ENCODE measurements at places on chromosomes 6 and 20.

- no peak for DNase-seq
Measured at GRCh38 chr6:113876695-113877094, 19.6 kb downstream of the MARCKS start.

DNA sequence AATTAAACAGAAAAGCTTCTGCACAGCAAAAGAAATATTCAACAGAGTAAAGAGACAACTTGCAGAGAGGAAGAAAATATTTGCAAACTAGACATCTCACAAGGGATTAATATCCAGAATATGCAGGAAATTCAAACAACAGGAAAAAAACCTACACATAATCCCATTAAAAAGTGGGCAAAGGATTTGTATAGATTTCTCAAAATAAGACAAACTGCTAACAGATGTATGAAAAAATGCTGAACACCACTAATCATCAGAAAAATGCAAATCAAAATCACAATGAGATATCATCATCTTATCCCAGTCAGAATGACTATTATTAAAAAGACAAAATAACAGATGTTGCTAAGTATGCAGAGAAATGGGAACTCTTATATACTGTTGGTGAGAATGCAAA is 129.6 kb downstream of the SYNDIG1 start:
- DNase-seq, result no peak

GRCh38 chr6:170036916-170037315 is 254.0 kb downstream of the DLL1 start:
- peak; percentile 53 for DNase-seq

- DNase-seq, result no peak
Measured at GRCh38 chr6:20605581-20605980, 71.3 kb downstream of the CDKAL1 start.

GRCh38 chr6:31581434-31582229 is 592 bp downstream of the LTB start:
- no peak for DNase-seq

DNA sequence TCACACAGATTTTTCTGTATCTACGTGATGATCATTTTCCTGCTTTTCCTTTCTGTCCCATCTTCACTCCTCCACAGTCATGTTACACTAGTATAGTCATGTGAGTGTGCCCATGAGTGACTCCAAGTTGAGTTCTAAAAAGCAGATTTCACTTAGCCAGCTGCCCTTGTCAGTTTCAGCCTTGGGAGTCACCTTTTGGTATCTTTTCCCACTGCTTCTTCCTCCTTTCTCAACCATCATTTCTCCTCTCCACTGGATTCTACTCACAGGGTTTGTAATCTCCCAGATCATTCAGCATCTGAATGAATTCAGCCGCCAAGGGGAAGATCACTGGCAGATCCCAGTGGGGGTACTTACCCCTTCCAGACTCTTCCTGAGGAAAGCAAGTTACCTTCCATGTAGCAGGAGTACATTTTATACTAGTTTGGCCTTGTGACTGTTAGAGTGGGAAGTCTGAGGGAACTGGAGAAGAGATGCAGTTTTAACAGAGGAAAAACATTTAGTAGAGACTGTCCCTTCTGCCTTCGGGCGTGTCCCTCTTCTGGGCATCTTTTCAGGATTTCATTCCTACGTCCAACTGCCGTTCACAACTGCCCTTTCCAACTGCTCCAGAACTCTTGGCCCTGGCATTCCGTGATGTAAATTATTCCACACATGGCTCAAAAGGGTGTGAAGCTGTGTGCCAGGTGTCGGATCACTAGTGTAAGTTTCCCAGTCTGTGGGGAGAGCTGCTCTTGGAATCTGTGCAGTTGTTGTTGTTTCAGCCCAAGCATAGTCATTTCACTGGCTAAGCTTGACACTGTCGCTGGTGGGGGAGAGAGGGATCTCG is 38.9 kb downstream of the BICRAL start:
- DNase-seq, result no peak

- no peak for DNase-seq
Measured at GRCh38 chr6:27669295-27669623, 196.4 kb upstream of the ZNF184 start.

DNA sequence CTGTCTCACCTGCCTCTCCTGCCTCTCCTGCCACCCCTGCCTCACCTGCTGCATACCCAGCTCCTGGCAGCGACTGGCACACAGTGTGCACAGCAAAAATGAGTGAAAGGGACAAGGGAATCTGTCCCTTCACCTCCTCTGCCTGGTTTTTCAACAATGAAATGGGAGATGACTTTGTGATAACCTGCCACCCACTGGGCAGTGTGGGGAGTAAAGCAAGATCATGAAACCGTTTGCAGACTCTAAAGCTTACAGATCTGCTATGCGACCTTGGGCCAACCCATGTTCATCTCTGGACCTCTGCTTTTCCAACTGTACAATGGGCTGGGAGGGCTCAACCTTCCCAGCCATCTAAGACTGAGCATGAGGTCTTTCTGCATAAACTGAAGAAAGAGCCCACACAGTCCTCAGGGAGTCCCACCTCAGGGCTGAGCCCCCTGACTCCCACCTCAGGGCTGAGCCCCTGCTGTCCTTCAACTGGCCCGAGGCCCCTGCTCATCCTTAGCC is 81.1 kb downstream of the RIPOR3 start:
- DNase-seq, result no peak

DNA sequence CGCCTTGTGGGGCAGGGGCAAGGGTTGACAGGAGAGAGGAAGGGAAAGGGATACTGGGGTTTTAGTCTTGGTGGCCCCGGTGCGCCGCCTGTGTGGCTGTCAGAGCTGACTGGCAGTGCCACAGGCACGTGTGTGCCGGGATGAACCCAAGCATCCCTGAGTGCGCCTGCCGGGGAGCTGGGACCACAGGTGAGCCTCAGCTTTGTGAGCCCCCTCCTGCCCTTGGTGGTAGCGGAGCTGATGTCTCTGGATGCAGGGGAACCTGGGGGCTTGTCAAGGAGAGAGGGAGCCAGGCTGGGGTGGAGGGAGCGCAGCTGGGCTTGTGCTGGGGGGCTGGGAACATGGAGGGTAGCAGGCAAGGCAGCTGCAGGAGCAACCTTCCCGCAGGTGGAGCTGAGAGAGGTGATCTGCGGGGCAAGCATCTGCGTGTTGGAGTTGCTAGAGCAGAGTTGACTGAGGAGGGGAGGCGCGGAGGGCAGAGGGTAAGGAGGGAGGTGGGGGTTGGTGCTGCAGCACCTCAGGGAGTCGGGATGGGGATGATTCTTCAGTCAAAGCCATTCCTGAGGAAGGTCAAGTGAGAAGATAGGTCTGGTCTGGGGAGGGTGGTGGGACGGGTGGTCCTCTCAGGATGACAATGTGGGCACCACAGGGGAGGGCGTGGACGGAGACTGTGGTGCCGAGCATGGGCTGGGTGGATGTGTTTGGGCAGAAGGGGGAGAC is 28.1 kb downstream of the PYGB start:
- DNase-seq, result no peak

GRCh38 chr6:71289802-71290175 is 1.2 kb downstream of the OGFRL1 start:
- no peak for DNase-seq

- no peak for DNase-seq
Measured at GRCh38 chr6:163057260-163057659, 329.5 kb downstream of the PACRG start.

DNA sequence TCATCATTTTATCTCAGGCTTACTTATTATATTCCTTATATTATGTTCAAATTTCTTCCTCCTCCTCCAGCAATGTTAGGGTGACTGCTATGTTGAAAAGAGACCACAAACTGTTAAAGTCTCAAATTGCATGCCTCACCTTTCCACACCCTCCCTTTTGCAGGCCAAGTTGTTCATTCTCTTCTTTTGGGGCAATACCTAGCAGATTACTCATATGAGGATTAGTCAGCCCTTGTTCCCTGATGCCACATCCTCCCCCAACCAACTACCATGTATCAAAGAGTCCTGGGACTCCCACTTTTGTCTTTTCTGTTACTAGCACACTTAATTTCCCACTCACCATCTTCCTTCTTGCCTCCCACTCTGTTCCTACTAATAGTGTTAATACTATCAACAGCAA is 434.7 kb downstream of the BCKDHB start:
- no peak for DNase-seq

GRCh38 chr20:47762699-47763268 is 22.5 kb downstream of the SULF2 start:
- peak; percentile 73 for DNase-seq

DNA sequence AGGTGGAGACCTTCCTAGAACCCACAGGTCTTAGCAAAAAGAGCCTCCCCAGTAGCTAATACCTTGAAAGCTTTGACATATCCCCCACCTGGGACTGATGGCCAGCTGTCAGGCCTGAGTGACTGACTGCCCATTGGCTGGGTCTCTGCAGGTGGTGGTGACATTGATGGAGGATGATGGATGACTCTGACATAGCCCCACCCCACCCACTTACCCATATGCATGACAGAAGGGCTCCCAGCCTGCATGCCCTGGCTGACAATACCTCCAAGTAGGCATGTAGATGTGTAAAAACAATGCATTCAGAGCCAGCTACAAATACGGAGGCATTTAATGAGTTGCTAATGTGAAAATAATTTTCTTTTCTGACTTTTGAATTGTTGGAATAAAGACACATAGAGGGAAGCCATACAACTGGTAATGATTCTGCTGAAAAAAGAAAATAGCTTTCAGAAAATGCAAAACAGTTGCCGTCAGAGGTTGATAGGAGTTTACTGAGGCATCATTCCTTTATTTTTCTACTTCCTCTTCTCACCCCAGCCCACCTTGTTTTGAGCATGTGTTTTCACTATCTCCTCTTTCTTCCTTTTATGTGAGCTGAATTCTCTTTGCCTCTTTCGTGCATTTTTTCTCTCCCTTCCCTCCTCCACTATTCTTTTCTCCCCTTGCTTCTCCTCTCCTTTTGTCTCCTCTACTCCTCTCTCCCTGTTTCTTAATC is 70.6 kb downstream of the OLIG3 start:
- DNase-seq, result no peak

DNA sequence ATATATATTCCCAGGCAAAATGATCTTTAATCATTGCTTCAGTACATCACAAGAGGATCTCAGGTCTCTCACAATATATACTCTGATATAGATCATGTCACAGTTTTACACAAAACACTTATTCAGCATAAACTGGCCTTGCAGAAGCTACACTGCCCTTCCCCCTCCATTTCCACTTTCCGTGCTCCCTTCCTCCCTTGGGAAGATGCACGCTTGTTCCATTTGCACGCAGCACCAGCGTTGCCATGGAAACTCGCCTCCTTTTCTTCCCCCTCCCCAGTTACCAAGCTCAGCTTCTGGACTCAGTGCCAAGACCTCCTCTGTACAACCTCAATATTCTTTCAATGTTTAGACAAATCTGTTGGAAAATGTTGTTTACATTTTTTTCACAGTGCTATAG is 154.6 kb downstream of the RFPL4B start:
- DNase-seq, result no peak

DNA sequence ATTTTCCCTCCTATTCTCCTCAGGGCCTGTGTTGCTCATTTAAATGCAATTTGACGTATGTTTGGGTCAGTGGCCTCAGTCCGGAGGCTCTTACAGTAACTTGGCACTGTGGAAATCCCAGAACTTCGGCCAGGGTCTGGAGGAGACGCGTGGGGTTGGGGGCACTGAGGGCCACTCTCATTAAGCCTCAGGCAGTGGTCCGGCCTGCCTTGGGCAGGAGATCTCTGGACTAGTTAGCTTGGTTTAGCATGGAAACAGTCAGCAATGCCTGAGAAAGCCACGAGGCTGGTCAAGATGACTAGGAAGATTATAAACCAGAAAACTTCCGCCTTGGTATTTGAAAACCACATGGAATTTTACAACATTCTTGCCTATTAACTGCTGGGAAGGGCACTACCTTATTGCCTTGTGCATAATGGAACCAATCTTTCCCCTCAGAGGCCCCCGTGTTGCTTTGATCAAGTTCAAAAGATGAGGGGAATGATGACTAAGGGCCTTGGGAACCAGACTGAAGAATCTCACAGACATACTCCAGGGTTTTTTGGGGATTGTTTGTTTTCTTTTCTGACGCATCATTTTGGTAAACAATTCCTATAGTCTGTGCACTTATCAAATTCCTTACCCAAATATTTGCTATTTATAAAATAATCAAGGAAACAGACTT is 206.0 kb upstream of the PREP start:
- DNase-seq, result no peak

DNA sequence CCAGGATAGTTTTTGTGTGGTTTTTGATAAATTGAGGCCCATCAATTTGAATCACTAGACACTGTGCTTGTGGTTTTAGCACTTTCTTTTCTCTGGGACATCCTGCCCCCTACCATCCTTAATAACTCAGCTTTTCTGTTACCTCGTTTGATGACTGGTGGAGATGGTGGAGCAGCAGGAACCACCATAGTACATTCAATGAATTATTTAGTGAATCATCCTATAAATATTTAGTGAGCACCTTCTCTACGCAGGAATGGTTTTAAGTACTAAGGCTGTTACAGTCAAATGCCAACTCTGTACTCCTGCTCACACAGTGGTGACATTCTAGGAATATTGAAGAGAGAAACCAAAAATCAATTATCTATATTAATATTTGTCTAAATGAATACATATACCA is 585.2 kb downstream of the HAO1 start:
- no peak for DNase-seq

DNA sequence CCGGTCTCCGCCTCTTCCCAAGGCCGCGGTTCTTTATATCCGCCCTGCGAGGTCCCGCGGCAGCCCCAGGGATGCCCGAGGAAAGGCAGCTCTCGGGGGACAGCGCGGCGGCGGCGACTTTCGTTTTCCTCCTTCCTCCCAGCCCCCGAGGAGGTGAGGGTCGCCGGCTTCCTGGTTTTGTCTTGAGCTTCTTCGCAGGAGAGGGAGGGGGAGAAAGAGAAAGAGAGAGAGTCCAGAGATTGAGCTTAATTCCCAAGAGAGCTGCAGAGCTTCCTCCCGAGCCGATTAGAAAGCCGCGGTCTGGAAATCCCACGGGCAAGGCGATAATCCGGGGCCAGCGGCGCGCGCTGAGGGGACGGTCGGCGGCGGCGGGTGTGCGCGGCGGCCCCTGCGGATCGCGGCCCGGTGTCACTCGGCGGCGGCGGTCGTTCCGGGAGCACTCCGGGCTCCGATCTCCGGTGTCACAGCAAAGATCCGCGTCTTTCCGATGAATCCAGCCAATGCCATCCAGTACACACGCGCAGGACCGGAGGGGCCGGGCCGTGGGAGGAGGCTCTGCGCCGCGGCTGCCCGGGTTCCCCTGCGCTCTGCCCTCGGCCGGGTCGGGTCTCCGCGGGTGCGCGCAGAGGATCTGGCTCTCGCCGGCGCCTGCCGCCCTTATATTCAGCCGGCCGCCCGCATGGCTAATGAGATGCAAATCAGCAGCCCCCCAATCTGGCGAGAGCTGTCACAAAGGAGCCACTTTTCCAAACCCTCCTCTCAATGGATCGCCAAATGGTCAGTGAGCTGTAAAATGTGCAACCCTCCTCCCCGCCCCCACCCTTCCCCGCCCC is at the start of gene DLL1:
TSS of gene DLL1 (minus strand) at position 783 of the 833 bp plus-strand sequence. CDS start 939 bp downstream, outside the sequence.
- peak; percentile 33 for DNase-seq

DNA sequence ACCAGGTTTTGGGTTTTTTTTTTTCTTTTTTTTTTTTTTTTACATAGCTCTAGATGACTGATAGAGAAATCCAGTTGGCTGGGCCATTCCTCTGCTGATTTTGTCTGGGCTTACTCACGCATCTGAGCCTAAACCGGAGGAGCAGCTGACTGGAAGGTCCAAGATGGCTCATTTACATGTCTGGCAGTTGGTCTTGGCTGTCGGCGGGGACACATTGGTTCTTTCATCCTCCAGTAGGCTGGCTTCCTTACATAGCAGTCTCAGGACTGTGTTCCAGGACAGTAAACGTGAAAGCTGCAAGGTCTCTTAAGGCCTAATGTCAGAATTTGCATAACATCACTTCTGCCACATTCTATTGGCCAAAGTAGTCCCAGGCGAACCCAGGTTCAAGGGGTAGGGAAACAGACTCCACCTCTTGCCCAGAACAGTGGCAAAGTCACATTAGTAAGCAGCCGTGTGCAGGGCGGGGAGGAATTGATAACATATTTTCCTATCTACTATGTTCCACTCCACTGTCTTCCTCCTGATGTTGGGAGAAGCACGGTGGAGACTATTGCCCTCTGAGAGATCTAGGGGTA is 87.0 kb downstream of the CDH22 start:
- no peak for DNase-seq
